ENCODE measurements at places on chromosomes 7 and 10.

DNA sequence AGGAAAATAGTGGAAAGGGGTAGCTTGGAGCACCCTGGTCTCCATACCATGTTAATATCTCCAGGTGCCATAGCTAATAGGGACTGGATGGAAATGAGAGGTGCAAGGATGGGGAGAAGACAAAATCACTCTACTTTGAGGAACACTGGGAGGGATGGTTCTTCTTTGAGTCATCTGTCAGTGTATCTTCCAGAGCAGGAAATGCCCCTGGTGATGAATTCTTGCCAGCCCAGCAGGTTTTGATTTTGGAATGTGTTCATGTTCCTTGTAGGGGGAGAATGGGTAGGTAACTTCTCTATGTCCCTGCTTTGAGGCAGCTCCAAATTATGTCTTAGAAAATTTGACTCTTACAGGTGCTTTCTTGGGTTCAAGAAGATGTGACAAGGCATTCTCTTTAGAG lies 177.0 kb upstream of the GLI3 start:
- no peak for DNase-seq

DNA sequence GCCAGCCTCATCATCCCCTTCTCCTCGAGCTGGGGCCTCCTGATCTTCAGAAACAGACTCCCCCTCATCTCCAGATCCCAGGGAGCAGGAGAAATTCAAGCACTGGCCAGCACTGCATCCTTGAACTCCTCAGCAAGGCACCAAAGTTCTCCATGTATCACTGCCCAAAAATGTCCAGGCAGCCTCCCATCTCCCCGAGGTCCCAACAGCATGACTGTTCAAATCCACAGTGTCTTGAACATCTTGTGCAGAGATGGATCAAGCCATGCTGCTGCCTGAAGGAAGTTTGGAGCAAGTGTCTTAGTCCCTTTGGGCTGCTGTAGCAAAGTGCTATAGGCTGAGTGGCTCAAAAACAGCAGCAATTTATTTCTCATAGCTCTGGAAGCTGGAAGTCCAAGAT lies 115.5 kb upstream of the GALNT17 start:
- no peak for DNase-seq

- no peak for DNase-seq
Observed at GRCh38 chr7:134254311-134254710, 62.4 kb downstream of the SLC35B4 start.

GRCh38 chr10:115790220-115790619 lies 482.8 kb downstream of the GFRA1 start:
- DNase-seq = no peak

DNA sequence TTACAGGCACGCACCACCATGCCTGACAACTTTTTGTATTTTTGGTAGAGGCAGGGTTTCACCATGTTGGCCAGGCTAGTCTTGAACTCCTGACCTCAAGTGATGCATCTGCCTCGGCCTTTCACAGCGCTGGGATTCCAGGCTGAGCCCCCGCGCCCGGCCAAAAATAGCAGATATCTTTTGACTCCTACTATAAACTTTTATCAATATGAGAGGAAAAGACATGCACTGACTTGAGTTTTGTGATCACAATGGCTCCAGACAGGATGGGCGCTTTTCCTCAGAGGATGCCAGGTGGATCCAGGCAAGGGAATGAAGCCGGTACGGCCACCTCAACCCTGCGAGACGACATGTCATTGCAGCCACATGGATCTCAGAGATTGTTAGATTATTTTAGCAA lies 123.9 kb downstream of the DNAJB6 start:
- DNase-seq = no peak

DNA sequence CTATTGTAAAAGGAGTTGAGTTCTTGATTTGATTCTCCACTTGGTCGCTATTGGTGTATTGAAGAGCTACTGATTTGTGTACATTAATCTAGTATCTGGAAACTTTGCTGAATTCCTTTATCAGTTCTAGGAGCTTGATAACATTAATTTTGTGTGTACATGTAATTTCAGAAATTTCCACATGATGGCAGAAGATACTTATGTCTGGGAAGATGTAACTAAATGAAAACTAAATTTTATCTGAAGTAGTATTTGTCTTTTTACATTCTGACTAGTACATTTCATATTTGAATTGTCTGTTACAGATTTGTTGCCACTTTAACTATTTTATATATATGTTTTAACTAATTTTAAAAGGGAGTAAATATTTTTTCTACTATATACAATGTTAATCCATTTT lies 27.6 kb downstream of the SDHAF3 start:
- DNase-seq = peak; percentile 44

DNA sequence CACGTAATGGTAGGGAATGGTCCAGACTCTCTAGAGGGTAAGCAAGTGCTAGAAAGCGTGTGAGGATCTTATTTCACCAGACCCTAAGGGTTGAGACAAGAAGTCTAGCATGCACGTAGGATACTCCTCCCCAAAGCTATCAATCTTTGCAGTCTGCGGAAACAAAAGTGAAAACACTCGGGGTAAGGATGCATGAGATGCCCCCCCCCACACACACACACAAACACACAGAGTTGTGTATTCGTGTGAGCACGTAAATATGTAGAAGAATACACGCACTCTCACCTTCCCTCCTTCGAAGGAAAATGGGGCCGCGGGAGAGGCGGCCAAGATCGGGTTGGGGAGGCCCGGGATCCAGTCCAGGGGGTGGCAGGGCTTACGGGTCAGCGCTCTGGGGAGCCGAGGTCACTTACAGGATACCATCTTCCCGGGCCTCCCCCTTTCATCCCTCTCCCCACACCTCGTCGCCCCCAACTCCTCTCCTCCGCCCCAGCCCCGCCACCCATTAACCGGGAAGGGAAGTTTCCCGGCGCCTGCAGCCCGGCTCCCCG lies 455 bp downstream of the CUL2 start:
- DNase-seq = no peak

- DNase-seq = no peak
Observed at GRCh38 chr7:117478836-117479224, 995 bp upstream of the CFTR start.

DNA sequence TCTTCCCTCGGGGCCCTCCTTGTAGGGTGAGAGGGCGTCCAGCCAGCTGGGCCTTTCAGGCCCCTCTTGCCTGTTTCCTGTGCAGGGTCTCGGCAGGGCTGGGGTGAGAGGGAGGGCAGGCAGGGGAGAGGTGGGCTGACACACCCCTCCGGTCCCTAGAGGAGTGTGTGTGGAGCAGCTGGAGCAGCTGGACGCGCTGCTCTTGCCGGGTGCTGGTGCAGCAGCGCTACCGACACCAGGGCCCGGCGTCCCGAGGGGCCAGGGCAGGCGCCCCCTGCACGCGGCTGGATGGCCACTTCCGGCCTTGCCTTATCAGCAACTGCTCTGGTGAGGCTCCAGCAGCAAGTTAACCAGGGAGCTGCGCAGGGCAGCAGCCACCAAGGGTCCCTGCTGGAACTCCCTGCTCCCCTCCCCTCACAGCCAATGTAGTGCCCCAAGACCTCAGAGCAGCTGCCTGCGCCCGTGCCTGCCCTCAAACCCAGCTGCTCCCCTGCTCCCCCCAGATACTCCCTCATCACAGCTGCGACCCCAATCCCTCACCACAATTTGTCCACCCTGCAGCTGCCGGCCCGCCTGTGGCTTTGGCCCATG lies 15.7 kb upstream of the ZNF862 start:
- DNase-seq = no peak

GRCh38 chr10:114957673-114958072 lies 19.7 kb downstream of the TRUB1 start:
- no peak for DNase-seq

DNA sequence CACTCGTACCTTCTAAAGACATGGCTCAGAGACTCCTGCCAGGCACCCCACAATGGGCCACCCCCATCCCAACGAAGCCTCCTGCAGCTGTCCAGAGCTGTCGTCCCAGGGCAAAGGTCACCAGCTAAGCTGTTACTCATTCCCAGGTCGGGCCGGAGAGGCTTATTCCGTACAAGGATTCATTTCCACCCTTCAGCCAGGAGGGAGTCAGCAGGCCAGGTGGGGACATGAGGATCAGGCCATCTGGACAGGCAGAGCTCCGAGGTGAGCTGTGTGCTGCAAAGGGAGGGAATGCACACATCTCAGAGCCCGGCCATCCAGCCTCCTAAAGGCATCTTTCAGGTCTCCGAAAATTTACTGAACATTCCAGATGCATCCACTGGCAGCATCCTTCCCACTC lies 63.9 kb upstream of the NANOS1 start:
- no peak for DNase-seq

- no peak for DNase-seq
Observed at GRCh38 chr10:114504769-114505579, 100.7 kb upstream of the AFAP1L2 start.

GRCh38 chr7:71555758-71556157 lies 423.8 kb downstream of the GALNT17 start:
- DNase-seq = no peak

DNA sequence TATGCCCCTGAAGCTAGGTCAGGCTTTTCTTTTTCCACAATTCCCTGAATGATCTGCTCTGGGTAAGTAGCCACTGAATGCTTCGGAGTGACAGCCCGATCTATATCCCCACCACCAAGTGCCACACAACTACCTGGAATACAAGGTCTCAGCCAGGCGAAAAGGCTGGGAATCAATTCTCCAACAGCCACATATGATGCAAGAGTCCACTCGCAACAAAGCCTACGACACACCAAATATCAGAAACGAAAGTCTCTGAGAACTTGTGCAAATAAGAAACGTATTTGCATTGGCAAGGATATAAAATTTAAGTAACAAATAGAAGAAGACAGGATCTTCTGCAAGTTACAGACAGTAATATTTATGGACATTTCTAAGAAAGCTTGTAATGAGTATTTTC lies 5.7 kb downstream of the HIPK2 start:
- DNase-seq = no peak

- DNase-seq = peak; percentile 15
Observed at GRCh38 chr10:59876695-59877094, 29.7 kb downstream of the CCDC6 start.

DNA sequence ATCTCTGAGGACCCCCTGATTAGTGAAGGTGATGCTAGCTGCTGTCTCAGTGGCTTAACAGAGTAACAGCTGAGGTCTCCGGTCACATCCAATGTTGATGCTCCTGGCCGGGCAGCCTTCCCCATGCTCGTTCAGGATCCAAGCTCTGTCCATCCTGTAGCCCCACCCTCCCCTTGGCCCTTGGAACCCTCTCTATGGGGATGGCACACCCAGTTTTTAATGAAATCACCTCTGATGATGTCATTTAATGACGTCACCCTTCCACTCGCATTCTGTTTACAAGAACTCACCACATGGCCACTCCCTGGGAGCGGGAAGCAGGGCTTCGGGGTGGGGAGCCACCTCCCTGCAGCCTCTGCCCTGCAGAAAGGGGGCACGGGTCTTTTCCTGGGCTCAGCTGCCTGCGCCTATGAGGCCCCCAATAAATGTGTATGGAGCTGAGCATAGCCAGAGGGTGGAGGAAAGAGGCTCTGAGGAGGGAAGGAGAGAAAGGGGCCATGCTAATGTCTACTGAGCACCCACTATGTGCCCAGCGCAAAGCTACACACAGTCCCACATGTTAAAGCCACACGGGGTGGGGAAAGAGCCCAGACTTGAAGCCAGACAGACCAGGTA lies 95.5 kb downstream of the OAT start:
- no peak for DNase-seq

DNA sequence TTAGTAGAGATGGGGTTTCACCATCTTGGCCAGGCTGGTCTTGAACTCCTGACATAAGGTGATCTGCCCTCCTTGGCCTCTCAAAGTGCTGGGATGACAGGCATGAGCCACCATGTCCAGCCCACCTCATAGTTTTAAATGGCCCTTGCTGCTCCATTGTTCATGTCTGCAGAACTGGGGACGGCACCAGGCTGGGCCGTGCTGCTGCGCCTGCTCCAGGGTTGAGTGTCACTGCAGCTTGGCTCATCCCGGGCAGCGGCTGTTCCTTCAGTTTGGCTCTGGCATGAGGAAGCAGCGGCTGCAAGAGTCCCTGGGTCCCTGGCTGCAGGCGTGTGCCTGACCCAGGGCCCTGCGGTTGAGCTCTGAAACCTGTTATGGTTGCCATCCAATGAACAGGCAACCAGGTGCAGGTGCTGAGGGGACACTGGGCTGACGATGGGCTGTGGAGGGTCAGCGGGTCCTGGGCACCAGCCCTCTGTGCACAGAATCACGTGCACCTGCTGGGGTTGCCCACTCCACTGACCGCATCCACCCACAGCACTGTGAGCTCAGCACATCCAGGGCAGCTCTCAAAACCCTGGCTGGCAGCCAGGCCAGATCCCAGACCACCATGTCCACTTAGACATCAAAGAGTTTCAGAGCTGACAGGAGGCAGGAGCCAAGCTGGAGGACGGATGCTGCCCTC lies 70.2 kb upstream of the PPP2R2D start:
- no peak for DNase-seq
